ENCODE measurements at places on chromosomes 3 and 15. TPM values are rescaled to one million over a fixed set of nuclear protein-coding genes. Genes with fewer than 3 reads are reported as not detected.
A peak's percentile ranks its signal among the peaks of the same experiment; 100 is the strongest.

DNA sequence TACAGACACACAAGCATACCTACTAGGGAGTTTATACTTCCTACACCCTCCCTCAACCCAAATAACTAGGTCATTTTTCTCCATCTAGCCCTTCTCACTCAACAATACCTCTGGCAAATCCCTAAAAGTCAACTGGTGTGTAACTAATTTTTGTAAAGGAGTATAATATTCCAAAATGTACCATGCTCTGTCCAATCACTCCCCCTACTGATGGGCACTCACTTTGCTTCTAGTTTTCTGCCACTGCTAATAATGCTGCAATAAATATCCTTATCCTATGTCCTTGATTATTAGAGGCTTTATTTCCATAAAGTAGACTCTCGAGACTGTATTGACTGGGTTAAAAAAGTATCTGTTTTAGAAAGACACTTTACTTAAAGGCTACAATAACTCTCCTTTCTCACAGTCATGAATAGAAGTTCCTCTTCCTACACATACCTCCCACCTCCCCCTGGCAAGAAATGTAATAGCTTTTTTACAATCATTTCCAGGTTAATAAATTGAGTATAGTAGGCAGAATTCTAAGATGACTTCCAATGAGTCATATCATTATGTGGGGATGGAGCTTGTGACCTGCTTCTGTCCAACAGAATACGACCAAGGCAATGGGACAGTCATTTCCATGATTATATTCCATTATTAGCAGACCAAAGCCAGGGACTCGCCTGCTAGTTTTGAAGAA, 30.0 kb downstream of the SHQ1 start:
- no peak for DNase-seq
- H3K4me1 ChIP-seq, result peaks cover 33% of the 10 kb centered on the region
- H3K36me3 ChIP-seq, result peaks cover 36% of the 10 kb centered on the region
- no peaks in the 10 kb centered on the region for H3K27me3 ChIP-seq
- no peak overlapping the region for H3K4me3 ChIP-seq

Gene NAA50
- 200 TPM for total RNA-seq

Gene DGKG
- total RNA-seq, result 0.14 TPM

Gene CPLX3
- 0.19 TPM for total RNA-seq

DNA sequence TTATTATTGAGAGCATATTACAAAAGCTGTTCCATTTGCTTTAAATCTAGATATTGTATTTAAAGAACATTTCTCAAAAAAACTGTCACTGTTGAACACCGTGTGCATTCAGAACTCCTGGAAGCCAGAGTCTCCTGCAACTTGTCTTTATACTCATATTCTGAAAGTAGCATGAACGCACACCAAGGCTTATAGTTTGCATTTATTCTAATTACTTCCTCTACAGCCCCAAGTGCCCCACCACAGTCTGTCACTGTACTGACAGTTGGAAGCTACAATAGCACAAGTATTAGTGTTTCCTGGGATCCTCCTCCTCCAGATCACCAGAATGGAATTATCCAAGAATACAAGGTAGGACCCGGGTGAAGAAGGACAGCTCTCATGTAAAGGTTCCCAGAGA, 537.4 kb downstream of the ROBO2 start:
- H3K36me3 ChIP-seq, result no peaks in the 10 kb centered on the region
- H3K4me1 ChIP-seq, result no peaks in the 10 kb centered on the region
- no peak overlapping the region for H3K4me3 ChIP-seq
- no peaks in the 10 kb centered on the region for H3K27me3 ChIP-seq

Gene WDR73
- total RNA-seq, result 26.3 TPM

Gene FBXO22
- 49.5 TPM for total RNA-seq

DNA sequence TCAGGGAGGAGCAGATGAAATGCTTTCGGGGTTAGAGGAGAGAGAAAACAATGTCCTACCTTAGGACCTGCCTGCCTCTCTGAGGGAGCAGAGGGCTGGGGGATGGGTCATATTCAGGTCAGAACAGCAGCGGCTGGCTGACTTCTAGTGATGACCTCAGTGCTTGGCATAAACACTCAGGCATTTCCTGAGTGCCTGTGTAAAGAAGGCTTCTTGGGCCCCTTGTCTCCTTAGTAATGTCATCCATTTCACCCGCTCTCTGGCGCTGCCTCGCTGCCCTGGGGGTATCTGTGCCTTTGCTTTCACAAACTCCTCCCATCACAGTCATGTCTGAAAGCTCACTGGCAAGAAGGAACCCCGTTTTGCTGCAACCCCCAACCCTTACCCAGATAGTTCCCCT, 82.9 kb upstream of the GSK3B start:
- H3K27ac ChIP-seq, result no peak overlapping the region
- no peak overlapping the region for H3K4me3 ChIP-seq
- no peaks in the 10 kb centered on the region for H3K36me3 ChIP-seq
- H3K27me3 ChIP-seq, result no peaks in the 10 kb centered on the region

Gene PARP15
- total RNA-seq, result 8.7 TPM

Gene SEMA3G
- total RNA-seq, result not detected

DNA sequence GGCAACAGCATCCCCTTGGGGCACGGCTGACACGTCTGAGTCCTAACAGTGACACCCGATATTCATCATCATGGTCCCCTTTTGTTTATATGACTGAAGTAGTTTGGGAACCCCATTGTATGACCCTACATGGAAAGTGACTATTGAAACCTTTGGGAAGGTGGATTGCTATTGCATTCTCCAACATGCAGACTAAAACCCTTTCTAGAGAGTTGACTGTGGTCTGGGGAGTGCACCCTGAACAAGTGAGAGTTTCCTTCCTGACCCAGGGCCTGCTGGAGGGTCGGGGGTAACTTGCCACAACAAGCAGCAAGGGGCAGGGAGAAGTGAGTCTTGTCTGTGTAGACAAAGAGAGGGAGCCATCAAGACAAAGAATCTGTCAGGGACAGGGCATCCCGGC, 54.4 kb downstream of the ISG20 start:
- DNase-seq, result no peak
- H3K27me3 ChIP-seq, result peaks cover 5% of the 10 kb centered on the region
- no peaks in the 10 kb centered on the region for H3K4me1 ChIP-seq
- no peak overlapping the region for H3K27ac ChIP-seq
- no peak overlapping the region for H3K4me3 ChIP-seq

DNA sequence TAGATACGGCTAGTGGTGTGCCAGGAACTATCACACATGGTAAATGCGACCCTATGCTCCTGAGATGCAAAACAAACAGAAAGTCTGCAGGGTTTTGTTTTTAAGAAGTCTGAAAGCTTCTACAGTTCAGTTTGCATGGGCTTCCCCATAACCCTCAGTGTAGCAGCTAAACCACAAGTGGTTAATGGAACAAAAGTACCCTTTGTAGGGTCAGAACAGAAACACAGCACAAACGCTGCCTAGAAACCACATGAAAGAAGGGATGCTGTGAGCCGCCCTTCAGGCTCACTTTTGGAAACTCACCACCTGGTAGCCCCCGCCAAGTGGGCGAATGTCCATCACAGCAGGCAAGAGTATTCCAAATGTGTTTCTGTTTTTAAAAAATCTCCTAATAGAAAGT, 46.2 kb downstream of the CTDSPL start:
- peak; percentile 53 for DNase-seq
- H3K4me3 ChIP-seq, result peak overlapping the region; percentile 16
- H3K27ac ChIP-seq, result no peak overlapping the region
- H3K27me3 ChIP-seq, result peaks cover 11% of the 10 kb centered on the region
- H3K36me3 ChIP-seq, result no peaks in the 10 kb centered on the region
- peaks cover 32% of the 10 kb centered on the region for H3K4me1 ChIP-seq

- H3K4me3 ChIP-seq, result no peak overlapping the region
- no peaks in the 10 kb centered on the region for H3K4me1 ChIP-seq
- H3K27ac ChIP-seq, result no peak overlapping the region
- no peak for DNase-seq
- peaks cover 38% of the 10 kb centered on the region for H3K27me3 ChIP-seq
- H3K36me3 ChIP-seq, result no peaks in the 10 kb centered on the region
Observed at GRCh38 chr3:137647179-137647578, 116.9 kb upstream of the SOX14 start.

Gene FBLN2
- 1.9 TPM for total RNA-seq

GRCh38 chr15:83283138-83283812, 1.2 kb downstream of the BNC1 start:
- H3K27ac ChIP-seq, result no peak overlapping the region
- peaks cover 80% of the 10 kb centered on the region for H3K27me3 ChIP-seq
- DNase-seq, result no peak
- H3K4me1 ChIP-seq, result peaks cover 6% of the 10 kb centered on the region
- no peak overlapping the region for H3K4me3 ChIP-seq

Gene SYNPR
- total RNA-seq, result not detected

DNA sequence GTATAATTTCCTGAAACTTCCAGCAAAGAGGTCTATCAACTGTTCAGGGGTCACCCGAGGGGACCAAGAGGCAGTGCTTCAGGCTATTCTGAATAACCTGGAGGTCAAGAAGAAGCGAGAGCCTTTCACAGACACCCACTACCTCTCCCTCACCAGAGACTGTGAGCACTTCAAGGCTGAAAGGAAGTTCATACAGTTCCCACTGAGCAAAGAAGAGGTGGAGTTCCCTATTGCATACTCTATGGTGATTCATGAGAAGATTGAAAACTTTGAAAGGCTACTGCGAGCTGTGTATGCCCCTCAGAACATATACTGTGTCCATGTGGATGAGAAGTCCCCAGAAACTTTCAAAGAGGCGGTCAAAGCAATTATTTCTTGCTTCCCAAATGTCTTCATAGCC, 6.8 kb downstream of the GCNT3 start:
- H3K4me1 ChIP-seq, result peaks cover 3% of the 10 kb centered on the region
- H3K27ac ChIP-seq, result no peak overlapping the region
- no peak overlapping the region for H3K4me3 ChIP-seq
- H3K36me3 ChIP-seq, result no peaks in the 10 kb centered on the region
- H3K27me3 ChIP-seq, result peaks cover 15% of the 10 kb centered on the region

- DNase-seq, result no peak
- H3K27me3 ChIP-seq, result peaks cover 17% of the 10 kb centered on the region
- no peak overlapping the region for H3K27ac ChIP-seq
- no peaks in the 10 kb centered on the region for H3K36me3 ChIP-seq
Observed at GRCh38 chr3:8653800-8654408, 9.3 kb upstream of the SSUH2 start.

Gene ITIH1
- not detected for total RNA-seq

DNA sequence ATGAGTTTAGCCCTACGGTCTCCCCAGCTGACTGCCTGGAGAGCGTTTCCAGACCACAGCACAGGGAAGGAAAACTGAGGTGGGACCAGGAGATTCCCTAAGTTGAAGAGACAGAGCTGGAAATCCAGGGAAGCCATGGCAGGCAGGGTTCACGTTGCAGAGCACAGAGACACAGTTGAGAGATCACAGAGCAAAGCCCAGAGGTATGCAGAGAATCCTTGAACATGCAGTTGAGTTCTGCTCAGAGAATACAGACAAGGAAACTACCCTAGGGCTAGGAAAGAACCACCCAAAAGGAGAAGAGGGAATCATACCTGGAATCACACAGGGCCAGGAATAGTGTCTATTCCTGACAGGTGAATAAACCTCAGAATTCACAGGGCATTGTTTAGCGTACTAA, 14.3 kb downstream of the SLC28A1 start:
- no peaks in the 10 kb centered on the region for H3K36me3 ChIP-seq
- no peak for DNase-seq
- no peak overlapping the region for H3K27ac ChIP-seq
- no peaks in the 10 kb centered on the region for H3K4me1 ChIP-seq

- H3K27ac ChIP-seq, result peak overlapping the region; percentile 46
- DNase-seq, result peak; percentile 15
- peaks cover 16% of the 10 kb centered on the region for H3K4me1 ChIP-seq
- no peaks in the 10 kb centered on the region for H3K27me3 ChIP-seq
- no peak overlapping the region for H3K4me3 ChIP-seq
Observed at GRCh38 chr3:13045904-13046568, 27.2 kb downstream of the IQSEC1 start.

Gene TUSC7
- total RNA-seq, result not detected

Gene CATSPER2
- 1.7 TPM for total RNA-seq

DNA sequence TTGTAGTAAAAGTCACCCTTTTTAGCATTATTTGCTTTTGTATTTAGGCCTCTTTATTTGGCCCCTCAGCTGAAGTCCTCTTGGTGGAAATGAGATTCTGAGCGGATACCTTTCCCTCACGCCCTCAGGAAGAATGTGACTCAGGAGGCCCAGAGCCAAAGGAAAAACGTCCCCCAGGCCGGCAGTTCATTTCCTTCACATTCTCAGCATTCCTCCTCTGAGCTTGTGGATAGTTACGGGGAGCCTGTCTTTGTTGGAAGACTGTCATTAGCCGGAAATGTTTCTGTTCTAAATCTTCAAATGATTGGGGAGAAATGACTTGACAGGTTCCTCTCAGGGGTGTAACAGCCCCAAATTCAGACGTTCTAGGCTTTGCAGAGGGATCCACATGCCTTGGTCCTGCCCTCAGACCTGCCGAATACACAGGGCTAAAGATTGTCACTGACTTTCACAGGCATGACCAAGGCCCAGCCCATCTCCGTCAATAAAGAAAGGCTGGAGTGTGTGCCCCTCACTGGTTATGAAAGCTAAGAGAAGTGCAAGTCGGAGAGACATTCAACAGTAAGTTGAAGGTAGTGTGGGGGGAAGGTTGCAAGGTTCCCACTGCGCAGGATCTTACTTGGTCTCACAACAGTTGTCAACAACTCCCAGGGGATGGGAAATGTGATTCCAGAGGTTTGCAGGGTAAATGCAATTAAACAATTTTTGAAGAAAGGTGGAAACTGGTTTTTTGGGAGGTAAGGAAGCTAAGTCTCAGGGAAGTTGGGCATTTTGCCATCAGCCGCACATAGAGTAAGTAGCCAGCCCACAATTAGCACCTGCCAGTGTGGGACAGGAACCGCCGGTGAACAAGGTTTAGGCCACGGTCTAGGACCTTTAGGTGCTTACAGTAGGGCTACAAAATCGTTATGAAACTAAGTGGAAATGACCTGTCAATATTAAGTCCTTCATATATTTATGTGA, 39.7 kb upstream of the MYZAP start:
- no peak overlapping the region for H3K4me3 ChIP-seq
- H3K27me3 ChIP-seq, result peaks cover 9% of the 10 kb centered on the region
- DNase-seq, result no peak
- no peaks in the 10 kb centered on the region for H3K36me3 ChIP-seq
- no peak overlapping the region for H3K27ac ChIP-seq

Gene NUP210
- total RNA-seq, result 127 TPM

- DNase-seq, result no peak
- H3K4me3 ChIP-seq, result no peak overlapping the region
- no peak overlapping the region for H3K27ac ChIP-seq
Observed at GRCh38 chr15:101556273-101556672, 66.8 kb upstream of the PCSK6 start.

- no peaks in the 10 kb centered on the region for H3K27me3 ChIP-seq
- no peak overlapping the region for H3K27ac ChIP-seq
- H3K36me3 ChIP-seq, result no peaks in the 10 kb centered on the region
- no peak for DNase-seq
Observed at GRCh38 chr15:52093167-52093538, 19.4 kb downstream of the BCL2L10 start.

DNA sequence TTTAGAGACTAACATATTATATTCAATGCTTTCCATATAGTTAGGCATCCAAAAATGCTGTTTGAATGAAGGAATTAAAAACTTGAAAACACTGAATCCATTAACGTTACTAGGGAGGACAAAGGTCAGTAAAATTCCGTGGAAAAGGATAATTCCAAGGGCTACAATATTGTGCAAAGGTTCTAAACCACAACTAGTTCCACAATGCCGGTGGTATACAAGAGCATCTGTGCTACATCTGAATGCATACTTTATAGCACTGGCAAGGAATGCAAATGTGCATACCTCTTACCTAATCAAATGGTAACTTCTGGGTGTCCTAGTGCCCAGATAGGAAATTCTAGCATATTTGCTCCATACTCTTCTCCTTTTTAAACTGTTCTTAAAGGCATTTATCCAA, 2.2 kb downstream of the ICE2 start:
- no peak overlapping the region for H3K27ac ChIP-seq
- peaks cover 7% of the 10 kb centered on the region for H3K27me3 ChIP-seq
- no peak for DNase-seq
- peak overlapping the region; percentile 18 for H3K4me3 ChIP-seq
- peaks cover 51% of the 10 kb centered on the region for H3K4me1 ChIP-seq
